Fibroblast of skin of right biceps (primary cell): ENCODE measurements at places on chromosomes 5 and 9.

GRCh38 chr5:122498163-122498562 lies 186.1 kb downstream of the SNCAIP start:
- DNase-seq: peak; percentile 48

GRCh38 chr5:78604689-78605285 lies 43.8 kb downstream of the LHFPL2 start:
- no peak for DNase-seq

- peak; percentile 32 for DNase-seq
Observed at GRCh38 chr5:126656401-126657007, 55.8 kb downstream of the PHAX start.

GRCh38 chr5:91484662-91485061 lies 101.5 kb upstream of the ARRDC3 start:
- peak; percentile 2 for DNase-seq

GRCh38 chr5:95380103-95380628 lies 11.0 kb upstream of the FAM81B start:
- DNase-seq: no peak

DNA sequence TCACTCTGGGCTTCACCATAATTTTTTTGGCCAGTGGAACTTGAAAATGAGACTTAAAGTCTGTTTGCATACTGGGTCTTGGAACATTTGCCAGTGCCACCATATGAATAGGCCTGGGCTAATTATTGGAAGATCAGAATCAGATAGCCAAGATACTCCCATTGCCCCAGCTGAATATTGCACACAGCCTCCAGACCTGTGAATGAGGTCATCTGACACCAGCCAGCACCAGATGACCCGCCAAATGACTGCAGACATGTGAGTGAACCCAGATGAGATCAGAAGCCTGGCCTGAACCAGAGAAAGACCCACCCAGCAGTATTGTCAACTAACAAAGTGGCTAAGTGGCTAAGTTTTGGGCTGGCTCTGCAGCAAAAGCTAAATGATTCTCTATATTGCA lies 220.5 kb upstream of the MPDZ start:
- DNase-seq: no peak

DNA sequence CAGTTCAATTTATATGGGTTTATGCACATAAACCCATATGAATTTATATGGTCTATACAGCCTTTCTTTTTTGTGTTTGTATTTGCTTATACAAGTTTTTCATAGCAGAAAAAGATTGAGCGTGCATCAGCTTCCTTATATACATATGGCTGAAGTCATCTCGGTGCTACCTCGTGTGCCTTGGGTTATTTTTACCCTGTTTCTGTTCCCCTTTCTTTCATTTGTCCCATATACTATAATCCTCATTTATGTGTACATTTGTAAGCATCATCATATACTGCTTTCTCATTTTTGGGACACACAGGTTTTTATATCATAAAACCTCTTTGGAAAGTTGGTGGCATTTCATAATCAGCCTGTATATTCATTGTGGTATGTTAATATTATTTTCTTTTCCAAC lies 107.8 kb upstream of the ADAMTSL1 start:
- no peak for DNase-seq

DNA sequence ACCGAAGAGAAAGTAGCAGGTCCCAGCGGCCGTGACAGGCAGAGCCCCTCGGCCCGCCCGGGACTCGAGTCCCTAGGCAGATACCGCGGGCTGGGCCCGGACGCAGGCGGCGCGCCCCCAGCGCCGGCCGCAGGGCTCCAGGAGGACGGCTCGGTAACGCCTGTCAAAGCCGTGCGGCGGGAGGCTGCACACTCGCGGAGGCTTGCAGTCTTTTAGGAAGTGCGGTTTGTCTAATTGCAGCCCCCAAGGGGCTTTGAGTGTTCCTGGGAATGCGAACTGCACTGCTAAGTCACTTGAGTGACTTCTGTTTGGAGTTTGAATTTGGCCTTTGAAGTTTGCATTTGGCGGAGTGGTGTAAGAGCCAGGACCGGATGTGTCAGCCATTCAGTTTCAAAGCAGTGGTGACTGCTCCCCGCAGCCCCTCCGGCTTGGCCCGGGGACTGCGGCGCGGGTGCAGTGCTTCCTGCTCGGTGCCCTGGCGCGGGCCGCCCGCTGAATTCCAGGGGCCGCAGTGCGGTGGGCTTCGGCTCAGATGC lies 1.3 kb downstream of the MAP3K1 start:
- peak; percentile 68 for DNase-seq

DNA sequence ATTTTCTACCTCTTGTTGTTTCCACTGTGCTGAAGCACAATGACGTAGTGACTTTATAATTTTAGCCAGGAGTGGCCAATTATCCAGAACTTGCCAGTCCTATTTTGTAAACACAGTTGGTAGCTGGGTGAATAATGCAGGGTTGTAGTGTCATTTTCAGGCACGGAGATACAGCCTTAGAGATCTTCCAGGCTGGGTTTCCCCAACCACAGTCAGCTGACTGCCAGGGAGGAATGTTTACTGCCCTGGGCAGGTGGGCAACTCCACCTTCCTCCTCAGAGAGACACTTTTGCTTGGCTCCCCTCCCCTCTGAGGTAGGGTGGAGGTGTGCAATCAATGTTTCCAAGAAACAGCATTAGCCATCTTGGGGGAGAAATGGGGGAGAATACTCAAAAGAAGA lies 228.1 kb upstream of the NR4A3 start:
- no peak for DNase-seq

GRCh38 chr5:94361161-94361560 lies 257.2 kb downstream of the KIAA0825 start:
- peak; percentile 9 for DNase-seq

GRCh38 chr5:19462019-19462418 lies 526.0 kb downstream of the CDH18 start:
- DNase-seq: no peak

GRCh38 chr5:88060194-88060593 lies 208.5 kb downstream of the TMEM161B start:
- no peak for DNase-seq

GRCh38 chr5:157295247-157295646 lies 29.3 kb downstream of the CYFIP2 start:
- no peak for DNase-seq

GRCh38 chr5:73867345-73868335 lies 241.6 kb downstream of the ARHGEF28 start:
- peak; percentile 31 for DNase-seq

DNA sequence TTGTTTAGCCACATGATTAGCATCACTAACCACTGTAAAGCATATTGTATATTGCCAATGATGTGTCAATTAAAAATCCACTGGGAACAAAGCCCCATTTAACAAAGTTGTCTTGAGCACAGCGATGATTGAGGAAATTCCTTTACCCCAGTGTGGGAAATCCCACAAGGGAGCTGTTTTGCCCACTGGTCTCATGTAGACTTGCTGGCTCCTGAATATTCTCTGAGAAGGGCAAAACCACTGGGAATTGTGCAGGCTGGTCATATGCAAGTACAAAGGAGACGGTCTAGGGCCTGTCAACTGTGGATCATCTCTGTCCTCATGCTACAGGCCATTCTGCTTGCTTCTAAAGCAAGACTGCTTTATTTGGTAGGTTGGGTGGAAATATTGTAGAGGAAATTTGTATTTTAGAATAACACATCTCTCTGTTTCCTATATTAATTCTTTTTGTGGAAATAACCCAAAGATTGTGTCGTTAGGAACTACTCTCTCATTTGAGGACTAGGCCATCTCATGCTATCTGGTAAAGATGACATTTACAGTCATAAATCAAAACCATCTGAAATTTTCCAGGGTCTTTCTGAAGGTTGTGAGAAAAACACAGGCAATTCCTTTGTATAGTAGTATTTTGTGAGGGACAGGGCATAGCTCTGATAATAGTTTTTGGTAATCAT lies 60.2 kb downstream of the PARP8 start:
- no peak for DNase-seq

DNA sequence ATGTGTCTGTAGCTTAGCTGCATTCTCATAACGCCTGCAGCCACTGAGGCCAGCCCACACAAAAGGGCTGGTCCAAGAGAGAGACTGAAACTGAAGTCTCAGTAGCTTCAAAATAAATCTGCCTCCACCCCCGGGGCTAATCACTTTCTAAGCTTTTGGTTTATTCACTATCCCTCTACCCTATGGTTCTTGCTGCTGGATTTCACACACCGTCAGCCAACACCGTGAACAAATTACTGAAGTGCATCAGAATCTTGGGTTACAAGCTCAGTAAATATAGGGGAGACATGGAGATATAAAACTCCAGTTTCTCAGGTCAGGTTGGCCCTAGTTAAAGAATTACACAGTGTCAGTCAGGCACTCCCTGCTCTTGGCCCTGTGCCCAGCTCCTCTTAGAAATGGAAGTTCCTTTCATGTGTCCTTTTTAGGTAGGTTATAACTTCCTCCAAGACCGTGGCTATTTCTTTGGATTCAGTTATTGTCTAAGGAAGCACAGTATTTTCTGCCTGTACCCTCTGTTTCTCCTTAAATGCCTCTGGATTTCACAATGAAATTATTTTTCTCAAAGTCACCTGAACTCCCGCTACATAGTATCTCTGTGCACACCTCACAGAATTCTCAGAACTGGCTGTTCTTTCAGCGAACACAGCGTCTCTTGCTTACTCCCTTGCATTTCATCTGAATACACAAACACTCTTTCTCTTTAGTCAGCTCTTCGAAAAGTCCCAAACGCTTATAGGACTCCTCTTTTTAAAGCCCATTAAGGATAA lies 112.5 kb downstream of the FAM174A start:
- DNase-seq: no peak

GRCh38 chr5:151239237-151239861 lies 13.6 kb upstream of the GM2A start:
- DNase-seq: peak; percentile 56

DNA sequence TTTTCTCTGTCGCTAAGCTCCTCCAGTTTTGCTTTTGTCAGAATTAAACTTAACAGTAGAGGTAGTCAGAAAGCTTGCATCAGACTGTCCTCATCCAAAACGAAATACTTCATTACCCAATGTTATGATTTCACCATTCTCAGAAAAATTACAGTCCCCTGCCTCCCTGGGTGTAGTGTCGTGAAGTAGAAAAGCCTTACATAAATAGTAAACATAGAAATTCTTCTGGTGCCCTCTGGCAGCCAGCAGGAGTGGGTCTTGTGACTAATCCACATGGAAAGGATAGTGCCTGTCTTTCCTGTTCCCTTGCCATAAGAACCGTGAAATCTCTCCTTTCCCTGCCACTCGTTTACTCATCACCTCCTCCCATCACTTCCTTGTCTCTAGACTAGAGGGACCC lies 230.6 kb downstream of the GNA14 start:
- peak; percentile 50 for DNase-seq

DNA sequence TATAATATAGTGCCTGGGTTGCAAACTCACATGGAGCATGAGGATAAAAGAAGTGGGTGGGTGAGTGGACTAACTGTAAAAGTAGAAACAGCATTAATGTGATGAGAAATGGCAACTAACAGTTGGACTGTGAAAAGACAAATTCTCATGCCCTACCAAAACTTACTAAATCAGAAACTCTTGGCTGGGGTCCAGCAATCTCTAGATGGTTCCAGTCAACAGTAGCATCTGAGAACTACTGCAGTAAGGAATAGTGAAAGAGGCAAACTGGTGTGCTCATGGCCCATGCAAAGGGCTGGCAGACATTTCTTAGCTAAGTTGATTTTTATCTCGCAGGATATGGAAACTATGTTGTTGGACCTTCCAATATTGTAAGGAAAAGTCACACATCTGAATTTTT lies 150.3 kb downstream of the PIK3R1 start:
- no peak for DNase-seq

DNA sequence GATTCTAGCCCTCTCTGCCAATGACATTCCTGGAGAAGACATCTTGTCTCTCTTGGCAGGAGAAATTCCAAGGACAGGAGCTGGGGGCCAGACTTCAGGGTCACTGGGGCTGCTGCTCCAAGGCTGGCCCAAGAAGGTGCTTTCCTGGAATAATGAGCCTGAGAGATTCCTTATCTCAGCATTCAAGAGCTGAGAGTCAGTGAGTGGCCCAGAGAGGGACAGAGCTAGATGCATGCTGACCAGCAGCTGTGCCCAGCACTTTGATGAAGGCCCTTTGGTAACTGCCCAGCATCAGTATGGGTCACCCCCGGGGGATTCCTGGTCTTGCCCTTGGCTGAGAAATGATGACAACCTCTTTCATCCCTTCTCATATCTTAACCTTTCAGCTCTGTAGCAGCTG lies 47.7 kb upstream of the CTNNA1 start:
- no peak for DNase-seq

- DNase-seq: no peak
Observed at GRCh38 chr5:59003641-59004040, 420.8 kb downstream of the RAB3C start.

DNA sequence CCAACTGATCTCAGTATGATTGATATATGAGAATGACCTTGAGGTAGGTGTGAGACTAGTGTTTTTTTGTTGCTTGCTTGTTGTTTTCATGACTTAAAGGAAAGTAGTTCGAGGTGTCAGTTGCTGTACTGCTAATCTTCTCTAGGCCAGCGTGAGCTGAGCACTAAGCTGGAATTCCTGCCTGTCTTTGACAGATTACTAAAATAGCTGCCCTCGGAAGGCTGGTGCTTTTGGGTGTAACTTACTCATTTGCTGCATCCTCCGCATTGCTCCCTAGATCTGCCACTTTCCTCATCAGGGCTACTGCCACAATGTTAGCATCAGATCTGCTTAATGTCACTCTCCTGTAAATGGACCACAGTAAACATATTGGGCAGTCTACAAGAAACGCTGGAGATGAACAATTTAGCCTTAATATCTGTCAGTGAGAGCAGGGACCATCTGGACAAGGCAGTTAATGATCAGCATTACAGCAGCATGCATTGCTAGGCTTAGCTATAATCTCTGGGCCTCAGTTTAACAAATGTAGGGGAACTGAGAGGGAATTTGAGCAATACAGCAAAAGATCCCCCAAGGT lies 106.6 kb upstream of the CDH6 start:
- no peak for DNase-seq

DNA sequence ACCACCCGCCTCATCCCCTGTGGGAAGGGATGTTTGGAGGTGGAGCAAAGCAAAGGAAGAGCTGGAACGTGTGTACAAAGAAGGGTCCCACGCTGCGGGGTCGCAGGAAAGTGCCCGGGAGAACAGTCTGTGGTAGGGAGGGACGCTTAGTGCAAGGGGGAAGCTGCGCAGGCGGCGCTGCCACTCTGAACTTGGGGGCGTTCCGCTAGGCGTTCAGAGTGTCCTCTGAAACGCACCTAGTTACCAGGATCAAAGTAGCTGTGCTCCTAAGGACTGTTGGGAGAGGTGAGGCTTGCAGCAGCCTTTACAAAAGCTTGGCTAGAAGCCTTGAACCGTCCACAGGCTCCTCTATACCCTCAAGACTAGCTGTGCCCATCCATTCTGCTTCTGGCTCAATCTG lies 29.3 kb upstream of the PDE8B start:
- DNase-seq: no peak

DNA sequence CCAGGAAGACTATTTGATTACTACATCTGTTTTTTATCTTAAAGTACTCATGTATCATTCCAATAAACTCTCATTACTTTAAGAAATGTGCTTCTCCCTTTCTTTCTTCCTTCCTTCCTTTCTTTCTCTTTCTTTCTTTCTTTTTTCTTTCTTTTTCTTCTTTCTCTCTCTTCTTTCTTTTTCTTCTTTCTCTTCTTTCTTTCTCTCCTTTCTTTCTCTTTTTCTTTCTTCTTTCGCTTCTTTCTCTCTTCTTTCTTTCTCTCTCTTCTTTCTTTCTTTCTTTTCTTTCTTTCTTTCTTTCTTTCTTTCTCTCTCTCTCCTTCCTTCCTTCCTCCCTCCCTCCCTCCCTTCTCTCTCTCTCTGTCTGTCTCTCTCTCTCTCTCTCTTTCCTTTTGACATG lies 298.6 kb upstream of the ANKH start:
- DNase-seq: no peak

- no peak for DNase-seq
Observed at GRCh38 chr5:157477814-157478494, 17.9 kb downstream of the NIPAL4 start.

- no peak for DNase-seq
Observed at GRCh38 chr5:149438711-149439132, 59.6 kb upstream of the IL17B start.
